Body of pancreas (tissue), 4 donors: ENCODE measurements at places on chromosomes 1 and 21. TPM values are rescaled to one million over a fixed set of nuclear protein-coding genes. Genes with fewer than 3 reads are reported as not detected.

GRCh38 chr1:209391792-209392191 is 191.7 kb upstream of the CAMK1G start:
- H3K4me1 ChIP-seq = no peaks in the 10 kb centered on the region
- H3K27ac ChIP-seq = no peak overlapping the region
- no peak for DNase-seq
- H3K36me3 ChIP-seq = no peaks in the 10 kb centered on the region
- no peak overlapping the region for H3K4me3 ChIP-seq

- no peak overlapping the region for H3K4me3 ChIP-seq
- H3K27me3 ChIP-seq = no peaks in the 10 kb centered on the region
- no peaks in the 10 kb centered on the region for H3K4me1 ChIP-seq
- H3K36me3 ChIP-seq = no peaks in the 10 kb centered on the region
- no peak overlapping the region for H3K27ac ChIP-seq
- no peak for DNase-seq
Measured at GRCh38 chr1:66415866-66416265, 118.1 kb upstream of the SGIP1 start.

GRCh38 chr1:86788300-86789206 is 84.2 kb downstream of the SH3GLB1 start:
- no peak overlapping the region for H3K27ac ChIP-seq
- no peaks in the 10 kb centered on the region for H3K27me3 ChIP-seq

DNA sequence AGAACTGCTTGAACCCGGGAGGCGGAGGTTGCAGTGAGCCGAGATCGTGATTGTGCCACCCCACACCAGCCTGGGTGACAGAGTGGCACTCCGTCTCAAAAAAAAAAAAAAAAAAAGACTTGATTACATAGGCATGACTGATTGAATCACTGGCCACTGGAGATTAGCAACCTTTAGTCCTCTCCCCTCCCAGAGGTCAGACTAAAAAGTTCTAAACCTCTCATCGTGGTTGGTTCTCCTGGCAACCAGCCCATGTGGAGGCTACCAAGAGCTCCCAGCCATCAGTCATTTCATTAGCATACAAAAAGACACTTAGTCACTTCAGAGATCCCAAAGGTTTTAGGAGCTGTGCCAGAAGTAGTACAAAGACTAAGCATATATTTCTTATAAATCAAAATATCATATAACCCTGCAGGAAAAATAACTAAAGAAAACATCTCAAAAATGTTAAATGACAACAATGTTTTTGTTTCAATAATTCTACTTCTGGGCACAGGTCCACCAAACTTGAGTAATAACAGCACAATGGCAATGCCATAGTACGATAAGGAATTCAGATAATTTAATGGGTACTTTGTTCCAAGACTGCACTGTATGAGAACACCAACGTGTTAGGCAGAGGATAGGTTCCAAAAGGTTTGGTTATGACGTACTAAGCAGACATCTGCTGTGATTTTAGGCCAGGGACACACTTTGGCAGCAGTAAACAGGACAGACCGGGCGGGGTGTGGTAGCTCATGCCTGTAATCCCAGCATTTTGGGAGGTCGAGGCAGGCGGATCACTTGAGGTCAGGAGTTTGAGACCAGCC is 18.1 kb downstream of the USP48 start:
- H3K27me3 ChIP-seq = no peaks in the 10 kb centered on the region
- no peak overlapping the region for H3K4me3 ChIP-seq
- H3K4me1 ChIP-seq = peaks cover 37% of the 10 kb centered on the region

- no peak overlapping the region for H3K27ac ChIP-seq
- H3K4me3 ChIP-seq = no peak overlapping the region
- DNase-seq = no peak
- H3K27me3 ChIP-seq = no peaks in the 10 kb centered on the region
Measured at GRCh38 chr1:22712502-22713271, 2.0 kb downstream of the EPHB2 start.

DNA sequence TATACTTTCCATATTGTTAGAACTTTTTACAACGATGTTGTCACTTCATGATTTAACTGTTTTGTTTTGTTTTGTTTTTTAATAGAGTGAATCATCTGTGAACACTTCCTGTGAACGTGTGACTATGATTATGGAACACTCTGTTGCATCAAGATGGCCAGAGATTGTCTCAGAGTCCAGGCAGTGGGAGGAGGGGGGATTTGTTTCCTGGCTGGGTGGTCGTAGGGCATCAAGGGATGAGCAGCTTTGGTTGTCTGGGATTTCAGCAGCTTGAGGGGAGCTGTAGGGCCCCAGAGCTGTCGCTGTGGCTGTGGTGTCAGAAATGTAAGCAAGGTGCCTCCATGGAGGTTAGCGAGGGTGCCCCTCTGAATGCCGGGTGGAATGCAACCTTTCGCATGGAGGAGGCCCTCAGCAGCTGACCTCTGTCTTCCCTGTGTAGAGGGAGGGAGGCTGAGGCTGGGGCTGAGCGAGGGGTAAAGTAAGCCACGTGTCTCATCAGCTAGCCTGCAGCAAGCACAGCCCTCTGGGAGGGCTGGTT is 21.4 kb downstream of the NEK2 start:
- H3K36me3 ChIP-seq = no peaks in the 10 kb centered on the region
- H3K27me3 ChIP-seq = no peaks in the 10 kb centered on the region
- H3K4me1 ChIP-seq = peaks cover 7% of the 10 kb centered on the region
- H3K27ac ChIP-seq = no peak overlapping the region
- H3K4me3 ChIP-seq = no peak overlapping the region
- DNase-seq = no peak

GRCh38 chr1:21572221-21572620 is 63.0 kb downstream of the ALPL start:
- no peak overlapping the region for H3K27ac ChIP-seq
- peaks cover 4% of the 10 kb centered on the region for H3K4me1 ChIP-seq
- no peak for DNase-seq
- no peaks in the 10 kb centered on the region for H3K36me3 ChIP-seq
- H3K4me3 ChIP-seq = no peak overlapping the region

DNA sequence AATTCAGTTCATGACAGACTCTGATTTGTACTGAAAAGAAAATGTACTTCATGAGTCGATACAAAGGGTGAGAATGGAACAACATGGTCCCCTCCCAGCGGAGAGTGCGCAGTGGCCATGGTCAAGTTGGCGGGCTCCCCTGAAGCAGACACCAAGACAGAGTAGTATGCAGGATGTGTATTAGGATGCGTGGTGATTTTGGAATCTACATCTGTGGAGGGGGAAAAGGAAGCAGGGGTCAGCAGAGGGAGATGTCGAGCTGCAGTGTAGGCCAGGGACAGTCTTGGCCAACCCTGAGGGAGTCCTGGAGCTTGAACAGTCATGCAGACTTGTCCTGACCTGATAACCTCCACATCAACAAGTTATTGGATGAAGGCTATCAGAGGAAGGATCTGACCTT is 481.0 kb downstream of the OMA1 start:
- H3K36me3 ChIP-seq = no peaks in the 10 kb centered on the region
- no peak overlapping the region for H3K27ac ChIP-seq
- DNase-seq = no peak
- H3K27me3 ChIP-seq = no peaks in the 10 kb centered on the region

DNA sequence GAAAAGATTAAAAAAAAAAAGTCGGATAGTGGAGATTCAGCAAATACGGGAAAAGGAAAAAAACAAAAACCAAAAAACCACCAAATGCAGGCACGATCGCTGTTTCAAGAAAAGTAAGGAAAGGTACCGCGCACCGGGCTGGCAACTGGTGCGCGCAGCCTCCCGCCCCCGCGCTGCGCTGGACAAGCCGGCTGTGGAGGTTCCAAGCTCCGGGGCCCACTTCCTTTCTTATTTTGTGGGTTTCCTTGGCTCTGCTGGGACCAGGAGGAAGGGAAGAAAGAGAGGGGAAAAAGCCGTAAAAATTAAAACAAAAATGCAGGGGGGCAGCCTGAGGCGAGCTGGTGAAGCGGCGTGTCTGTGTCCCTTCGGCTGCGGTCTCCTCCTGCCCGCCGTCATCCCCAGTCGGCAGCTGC is 233 bp downstream of the ADAMTS5 start:
- H3K36me3 ChIP-seq = no peaks in the 10 kb centered on the region
- H3K27me3 ChIP-seq = peaks cover 2% of the 10 kb centered on the region
- DNase-seq = no peak
- H3K4me3 ChIP-seq = peak overlapping the region; percentile 14

- H3K27me3 ChIP-seq = no peaks in the 10 kb centered on the region
- no peak overlapping the region for H3K27ac ChIP-seq
- no peak for DNase-seq
- H3K36me3 ChIP-seq = no peaks in the 10 kb centered on the region
Measured at GRCh38 chr1:232174306-232174705, 455.6 kb downstream of the SIPA1L2 start.

DNA sequence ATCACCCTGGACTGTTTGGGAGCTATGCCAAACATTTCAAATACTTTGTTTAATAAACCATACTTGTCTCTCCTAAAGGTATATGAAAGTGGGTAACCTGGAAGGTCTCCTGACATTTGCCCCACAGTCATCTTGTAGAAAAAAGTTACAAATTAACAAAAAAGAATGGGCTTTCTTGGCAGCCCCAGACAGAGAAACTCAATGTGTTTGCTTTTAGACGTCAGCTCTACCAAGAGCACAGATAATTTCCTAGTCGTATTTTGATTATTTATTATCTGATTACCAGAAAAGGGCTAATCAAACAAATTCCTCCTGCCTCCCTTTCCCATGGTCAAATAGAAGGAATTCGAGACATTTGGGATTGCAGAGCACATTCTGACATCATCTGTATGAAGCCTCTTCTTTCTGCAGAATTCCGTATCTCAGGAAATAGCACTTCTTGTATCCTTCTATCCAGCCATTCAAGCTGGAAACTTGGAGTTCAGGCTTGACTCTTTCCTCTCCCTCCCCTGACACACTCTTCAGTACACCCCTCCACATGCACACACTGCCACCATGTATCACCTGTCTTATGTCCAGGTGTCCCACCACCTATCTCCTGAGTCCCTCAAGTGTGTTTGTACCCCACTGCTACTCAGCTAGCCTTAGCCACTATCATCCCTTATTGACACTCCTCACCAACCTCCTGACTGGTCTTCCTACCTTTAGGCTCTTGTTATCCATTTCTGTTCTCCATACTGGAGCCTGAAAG is 42.8 kb upstream of the LEPR start:
- no peaks in the 10 kb centered on the region for H3K36me3 ChIP-seq
- H3K27me3 ChIP-seq = no peaks in the 10 kb centered on the region
- no peak for DNase-seq

The SPRR5 gene
- total RNA-seq = not detected

The TFF1 gene
- 66.4 TPM for total RNA-seq

The CD53 gene
- 4.9 TPM for total RNA-seq

The BARHL2 gene
- not detected for total RNA-seq

The VASH2 gene
- total RNA-seq = 1.6 TPM

The FCRL2 gene
- not detected for total RNA-seq

The IGFN1 gene
- total RNA-seq = 23.1 TPM

The CA14 gene
- not detected for total RNA-seq

The TMEM69 gene
- total RNA-seq = 12.5 TPM

The PGLYRP4 gene
- not detected for total RNA-seq
